Activated naive CD8-positive, alpha-beta T cell treated with anti-CD3 and anti-CD28 coated beads, Interleukin-2, amount 50 U/mL, for 24 hours (primary cell): ENCODE measurements at places on chromosomes 6 and 20.
A peak's percentile ranks its signal among the peaks of the same experiment; 100 is the strongest.

- DNase-seq = no peak
Observed at GRCh38 chr20:32976746-32977145, 27.5 kb downstream of the SUN5 start.

- DNase-seq = no peak
Observed at GRCh38 chr6:73980096-73980495, 284.1 kb downstream of the CD109 start.

DNA sequence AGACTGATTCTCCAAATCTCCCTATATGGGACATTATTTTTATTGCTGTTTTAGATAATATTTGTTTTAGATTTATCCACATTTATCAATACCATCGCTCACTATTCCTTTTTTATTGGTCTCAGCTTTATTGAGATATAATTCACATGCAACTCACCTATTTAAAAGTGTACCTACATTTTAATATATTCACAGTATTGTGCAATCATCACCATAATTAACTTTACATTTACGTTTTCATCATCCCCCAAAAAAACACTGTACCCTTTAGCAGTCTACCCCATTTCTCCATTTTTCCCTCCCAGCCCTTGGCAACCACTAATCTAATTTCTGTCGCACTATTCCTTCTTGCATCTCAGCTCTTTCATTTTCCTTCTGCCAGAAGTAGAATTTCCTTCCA lies 110.8 kb upstream of the HDAC2 start:
- no peak for DNase-seq

- DNase-seq = no peak
Observed at GRCh38 chr20:23205611-23206041, 119.5 kb upstream of the CD93 start.

DNA sequence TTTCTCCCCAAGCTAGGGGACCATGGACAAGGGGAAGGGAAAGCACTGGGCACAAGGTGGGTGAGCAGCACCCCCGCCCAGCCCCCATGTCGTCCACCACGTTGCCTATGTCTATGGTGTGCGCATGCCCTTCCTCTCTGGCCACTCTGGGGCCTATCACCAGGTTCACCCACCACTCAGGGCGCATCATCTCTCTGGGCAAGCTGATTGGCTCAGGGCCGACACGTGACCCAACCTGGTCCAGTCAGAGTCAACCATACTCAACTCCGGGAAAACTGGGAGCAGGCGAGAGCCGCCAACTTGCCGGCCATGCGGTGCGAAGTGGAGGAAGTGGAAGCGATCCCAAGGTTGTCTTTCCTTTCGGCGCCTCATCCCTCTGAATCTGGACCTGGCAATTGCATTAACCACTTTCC lies 25.9 kb downstream of the ACSS1 start:
- DNase-seq = no peak

- DNase-seq = no peak
Observed at GRCh38 chr6:136511397-136511796, 38.8 kb downstream of the MAP7 start.

DNA sequence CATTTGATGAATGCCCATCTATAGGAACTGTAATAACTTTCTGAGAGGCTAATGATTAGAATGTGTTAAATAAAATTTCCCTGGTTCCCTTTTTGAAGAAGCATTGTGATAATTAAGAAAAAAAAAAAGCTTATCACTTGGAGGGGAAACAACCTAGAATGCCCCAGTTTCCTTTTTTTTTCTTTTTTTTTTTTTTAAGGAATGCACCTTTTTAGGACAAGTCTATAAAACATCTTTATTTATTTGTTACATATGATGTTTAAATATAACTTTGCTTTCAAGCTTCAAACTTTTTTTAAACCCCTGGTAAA lies 7.3 kb upstream of the MRPS10 start:
- DNase-seq = no peak

GRCh38 chr6:130560231-130560630 lies 194.4 kb downstream of the TMEM200A start:
- no peak for DNase-seq

GRCh38 chr6:123747515-123747914 lies 56.1 kb upstream of the NKAIN2 start:
- DNase-seq = no peak

- no peak for DNase-seq
Observed at GRCh38 chr20:3068986-3069900, 2.2 kb upstream of the OXT start.

GRCh38 chr6:87118054-87118453 lies 23.1 kb upstream of the CGA start:
- no peak for DNase-seq

DNA sequence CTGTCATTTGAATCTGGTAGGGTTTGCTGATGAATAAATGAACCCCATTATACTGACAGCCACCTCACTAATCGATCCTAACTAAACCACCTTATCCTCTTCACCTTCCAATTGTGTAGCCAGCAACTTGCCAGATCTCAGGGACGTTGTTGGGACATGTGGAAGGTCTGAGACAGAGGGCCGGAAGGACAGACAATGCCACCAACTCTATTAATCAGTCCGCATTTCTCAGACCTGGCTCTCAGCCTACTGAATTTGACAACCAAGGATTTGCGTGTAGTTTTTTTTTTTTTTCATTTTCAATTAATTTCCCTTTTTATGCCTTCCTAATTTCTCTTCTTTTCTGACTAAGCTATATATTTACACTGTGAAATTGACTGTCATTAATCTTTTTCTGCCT lies 122.5 kb downstream of the CARMIL1 start:
- DNase-seq = no peak

DNA sequence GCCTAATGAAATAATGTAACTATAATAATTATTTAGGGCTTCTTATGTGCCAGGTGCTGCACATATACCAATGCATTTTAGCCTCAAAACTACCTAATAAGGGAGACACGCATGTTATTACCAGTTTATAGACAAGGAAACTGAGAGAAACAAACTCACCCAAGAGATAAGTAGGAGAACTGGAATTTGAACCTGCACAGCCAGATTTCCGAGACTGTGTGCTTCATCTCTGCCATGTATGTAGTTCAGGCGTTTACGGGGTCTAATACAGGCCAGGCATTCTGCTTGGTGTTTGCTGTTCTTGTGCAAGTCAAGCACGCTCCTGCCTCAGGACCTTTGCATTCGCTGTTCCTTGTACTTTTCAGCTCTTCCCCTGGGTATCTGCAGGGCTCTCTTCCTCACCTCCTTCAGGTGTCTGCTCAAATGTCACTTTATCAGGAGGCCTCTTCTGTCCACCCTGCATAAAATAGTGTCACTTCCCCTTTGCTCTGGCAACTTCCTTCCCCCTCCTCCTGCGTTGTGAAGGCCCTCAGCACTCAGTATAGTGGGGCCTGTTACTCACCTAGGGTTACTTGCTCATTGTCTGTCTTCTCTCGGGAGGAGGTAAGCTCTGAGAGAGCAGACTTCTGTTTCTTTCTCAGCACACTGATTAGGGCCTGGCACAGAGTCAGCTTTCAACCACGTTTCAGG lies 6.1 kb upstream of the NSFL1C start:
- DNase-seq = no peak

DNA sequence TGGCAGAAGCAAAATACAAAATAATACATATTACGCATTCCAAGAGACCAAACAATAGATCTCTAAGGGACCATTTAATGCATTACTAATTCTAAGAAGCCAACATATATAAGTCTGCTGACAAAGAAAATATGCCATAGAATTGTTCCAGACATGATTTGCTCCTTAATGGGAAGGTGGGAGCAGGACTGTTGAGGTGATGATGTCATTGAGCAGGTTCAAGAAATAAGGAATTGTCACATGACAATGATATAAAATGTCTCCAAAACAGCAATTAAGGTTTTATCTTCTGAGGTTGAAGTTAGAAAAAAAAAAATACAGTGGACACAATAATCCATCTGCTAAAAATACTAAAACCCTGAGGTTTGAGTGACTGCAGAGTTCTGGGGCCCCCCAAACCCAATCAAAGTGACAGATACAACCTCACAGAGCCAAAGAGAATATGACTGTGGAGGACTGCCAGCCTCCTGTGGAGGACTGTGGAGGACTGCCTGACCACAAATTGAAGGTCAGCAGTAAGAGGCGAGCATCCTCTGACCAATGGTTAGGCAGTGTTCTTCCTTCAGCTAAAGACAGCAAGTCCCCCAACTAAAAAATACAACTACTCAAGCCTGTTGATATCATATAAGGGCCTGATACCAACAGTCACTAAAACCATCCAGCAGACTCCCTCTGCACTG lies 39.0 kb downstream of the TOMM6 start:
- DNase-seq = no peak

- no peak for DNase-seq
Observed at GRCh38 chr20:2140561-2140960, 38.9 kb downstream of the STK35 start.

GRCh38 chr6:137058037-137058436 lies 13.3 kb upstream of the IL20RA start:
- DNase-seq = no peak

GRCh38 chr20:14193443-14193842 lies 144.0 kb downstream of the FLRT3 start:
- DNase-seq = no peak

- DNase-seq = no peak
Observed at GRCh38 chr6:1416191-1416760, 26.9 kb downstream of the FOXF2 start.

- no peak for DNase-seq
Observed at GRCh38 chr6:36444470-36444869, 1.7 kb downstream of the KCTD20 start.

GRCh38 chr6:2914318-2914660 lies 11.2 kb upstream of the SERPINB9 start:
- DNase-seq = no peak

- DNase-seq = no peak
Observed at GRCh38 chr6:135071541-135071940, 16.9 kb upstream of the HBS1L start.

DNA sequence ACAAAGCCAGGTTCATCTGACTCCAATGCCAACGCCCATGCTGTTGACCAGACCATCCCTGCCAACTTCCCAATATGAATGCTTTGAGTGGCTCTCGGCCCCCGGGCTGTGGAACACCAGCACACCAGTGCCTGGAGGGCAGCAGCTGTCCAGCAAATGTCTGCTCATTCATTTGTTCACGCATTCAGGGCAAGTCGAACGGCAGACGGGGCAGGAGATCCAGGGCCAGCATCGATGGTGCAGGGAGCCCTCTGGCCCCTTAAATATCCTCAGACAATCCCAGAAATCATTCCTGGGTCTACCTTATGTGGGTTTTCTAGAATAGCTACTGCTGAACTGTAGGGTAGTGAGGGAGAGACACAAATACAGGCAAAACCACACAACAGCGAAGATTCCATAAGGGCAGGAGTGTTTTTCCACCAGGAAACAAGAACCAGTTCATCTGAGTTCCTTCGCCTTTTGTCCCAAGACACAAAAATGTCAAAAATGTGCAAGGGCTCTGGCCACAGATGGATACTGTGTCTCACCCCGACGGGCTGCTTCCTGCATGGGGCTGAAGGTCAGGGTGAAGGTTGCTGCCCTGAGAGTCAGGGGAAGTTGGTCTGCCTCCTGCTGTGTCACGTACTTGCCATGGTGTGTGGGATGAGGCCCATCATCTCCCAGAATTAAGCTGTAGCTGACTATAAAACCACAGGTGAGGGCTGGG lies 15.5 kb downstream of the RIPOR3 start:
- no peak for DNase-seq

- no peak for DNase-seq
Observed at GRCh38 chr6:157424491-157425020, 43.6 kb downstream of the ZDHHC14 start.

DNA sequence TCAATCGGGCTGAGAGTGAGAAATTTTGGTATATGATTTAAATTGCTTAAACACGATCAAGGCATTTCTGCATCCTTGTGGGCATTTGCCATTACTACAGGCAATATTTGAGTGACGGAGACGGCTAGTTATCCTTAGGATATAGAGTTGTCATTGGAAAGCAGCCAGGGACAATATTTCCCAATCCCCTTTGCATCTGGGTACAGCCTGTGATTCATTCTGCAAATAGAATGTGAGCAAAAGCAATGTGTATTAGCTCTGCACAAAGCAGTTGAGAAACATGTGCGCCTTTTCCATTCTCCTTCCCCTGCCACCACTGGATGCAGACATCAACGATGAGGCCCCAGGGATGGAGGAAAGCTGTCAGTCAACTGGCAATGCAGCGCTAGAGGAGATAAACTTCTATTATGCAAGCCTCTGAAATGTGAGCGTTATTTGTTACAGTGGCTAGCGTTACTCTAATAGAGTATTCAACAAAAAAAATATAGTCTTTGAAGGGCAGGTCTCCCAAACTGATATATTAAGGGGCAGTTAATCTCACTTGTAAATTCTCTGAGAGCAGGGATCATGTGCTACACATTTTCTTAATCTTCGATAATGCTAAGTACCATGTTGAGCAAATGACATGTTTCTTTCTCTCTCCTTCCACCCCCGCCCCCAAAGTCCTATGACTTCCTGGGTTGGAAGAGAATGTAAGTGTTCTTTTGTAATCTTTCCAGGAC lies 37.1 kb upstream of the NCOA3 start:
- DNase-seq = no peak

- no peak for DNase-seq
Observed at GRCh38 chr6:28534875-28535274, 9.2 kb downstream of the GPX5 start.

- peak; percentile 45 for DNase-seq
Observed at GRCh38 chr20:38337561-38338140, 8.6 kb upstream of the LBP start.

GRCh38 chr6:23154159-23154558 lies 584.8 kb downstream of the HDGFL1 start:
- DNase-seq = no peak

- DNase-seq = no peak
Observed at GRCh38 chr6:87561017-87561416, 28.8 kb downstream of the RARS2 start.

DNA sequence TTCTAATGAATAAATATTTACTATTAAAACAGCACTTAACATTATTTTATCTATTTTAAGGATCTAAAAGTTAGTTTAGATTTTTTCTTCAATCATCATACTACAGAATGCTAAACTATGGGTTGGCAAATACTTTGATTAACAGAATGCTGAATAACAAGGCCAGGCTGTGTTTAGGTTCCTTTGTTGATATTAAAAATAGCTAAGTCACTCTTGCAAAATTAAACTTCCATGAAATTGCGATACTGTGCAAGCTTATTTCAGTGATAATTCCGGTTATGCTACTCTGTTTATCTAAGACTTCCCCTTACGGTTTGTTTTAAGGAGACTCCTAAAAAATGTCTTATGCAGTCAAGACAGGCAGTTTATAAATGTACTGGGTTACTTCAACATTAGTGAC lies 2.8 kb downstream of the RNF24 start:
- no peak for DNase-seq

DNA sequence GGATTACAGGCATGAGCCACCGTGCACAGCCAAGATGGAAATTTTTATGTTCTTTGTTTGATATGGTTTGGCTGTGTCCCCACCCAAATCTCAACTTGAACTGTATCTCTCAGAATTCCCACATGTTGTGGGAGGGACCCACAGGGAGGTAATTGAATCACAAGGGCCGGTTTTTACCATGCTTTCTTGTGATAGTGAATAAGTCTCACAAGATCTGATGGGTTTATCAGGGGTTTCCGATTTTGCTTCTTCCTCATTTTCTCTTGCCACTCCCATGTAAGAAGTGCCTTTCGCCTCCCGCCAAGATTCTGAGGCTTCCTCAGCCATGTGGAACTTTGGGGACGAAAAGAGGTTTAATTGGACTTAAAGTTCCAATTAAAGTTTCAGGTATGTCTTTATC lies 14.6 kb downstream of the EEF1A1 start:
- no peak for DNase-seq

GRCh38 chr6:33589731-33590530 lies 9.9 kb upstream of the BAK1 start:
- DNase-seq = peak; percentile 66

GRCh38 chr6:29792123-29793035 lies 35.2 kb upstream of the HLA-G start:
- peak; percentile 72 for DNase-seq
